ENCODE measurements at places on chromosomes 3 and 15. TPM values are rescaled to one million over a fixed set of nuclear protein-coding genes. Genes with fewer than 3 reads are reported as not detected.

DNA sequence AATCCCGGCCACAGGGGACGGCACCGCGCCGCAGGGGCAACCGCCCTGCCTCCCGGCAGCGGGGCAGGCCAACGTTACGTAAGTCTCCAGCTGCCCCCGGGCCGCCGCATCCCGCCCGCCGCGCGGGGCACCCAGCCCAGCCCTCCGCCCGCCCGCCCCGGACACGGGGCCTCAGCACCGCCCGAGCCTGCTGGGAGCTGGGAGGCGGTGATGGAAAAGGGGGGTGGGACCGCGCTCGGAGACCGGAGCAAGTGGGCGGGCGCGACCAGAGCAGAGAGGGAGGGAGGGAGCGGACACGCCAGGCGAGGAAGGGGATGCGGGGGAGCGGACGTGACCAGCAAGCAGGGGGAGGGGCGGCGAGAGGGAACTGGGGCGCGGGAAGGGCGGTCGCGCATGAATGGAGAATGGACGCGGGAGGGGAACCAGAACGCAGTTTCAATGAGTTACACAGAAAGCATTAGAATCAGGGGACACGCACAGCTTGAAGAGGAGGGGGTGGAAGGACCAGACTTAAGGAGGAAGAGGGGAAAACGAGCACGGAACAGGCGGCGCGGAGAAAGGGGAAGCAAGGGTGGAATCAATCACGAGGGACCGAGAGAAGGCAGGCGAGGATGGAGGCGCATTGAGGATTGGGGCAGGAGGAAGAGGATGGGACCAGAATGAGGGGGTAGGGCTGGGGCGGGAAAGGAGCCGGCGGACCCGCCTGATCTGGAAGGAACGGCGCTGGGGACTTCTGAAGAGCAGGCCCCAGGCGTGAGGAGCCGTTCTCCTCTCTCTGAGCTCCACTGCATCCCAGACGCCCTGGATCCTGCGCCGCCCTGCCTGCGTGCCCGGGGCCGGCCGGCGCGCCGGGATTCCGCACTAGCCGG, 559 bp downstream of the PKM start:
- peaks cover 18% of the 10 kb centered on the region for H3K4me1 ChIP-seq
- H3K27ac ChIP-seq: peak overlapping the region; percentile 100
- peak; percentile 91 for DNase-seq
- peaks cover 2% of the 10 kb centered on the region for H3K36me3 ChIP-seq

GRCh38 chr3:136703429-136703828, 48.7 kb downstream of the STAG1 start:
- peaks cover 3% of the 10 kb centered on the region for H3K4me1 ChIP-seq
- H3K27me3 ChIP-seq: no peaks in the 10 kb centered on the region
- H3K27ac ChIP-seq: no peak overlapping the region
- H3K36me3 ChIP-seq: 0 out of 2 replicates have a peak, but pooled peaks cover 2% of the 10 kb centered on the region
- no peak overlapping the region for H3K4me3 ChIP-seq

GRCh38 chr3:72924055-72924454, 36.2 kb downstream of the GXYLT2 start:
- H3K4me1 ChIP-seq: no peaks in the 10 kb centered on the region
- H3K27me3 ChIP-seq: no peaks in the 10 kb centered on the region
- no peak overlapping the region for H3K4me3 ChIP-seq
- no peak for DNase-seq
- H3K36me3 ChIP-seq: peaks cover 14% of the 10 kb centered on the region

DNA sequence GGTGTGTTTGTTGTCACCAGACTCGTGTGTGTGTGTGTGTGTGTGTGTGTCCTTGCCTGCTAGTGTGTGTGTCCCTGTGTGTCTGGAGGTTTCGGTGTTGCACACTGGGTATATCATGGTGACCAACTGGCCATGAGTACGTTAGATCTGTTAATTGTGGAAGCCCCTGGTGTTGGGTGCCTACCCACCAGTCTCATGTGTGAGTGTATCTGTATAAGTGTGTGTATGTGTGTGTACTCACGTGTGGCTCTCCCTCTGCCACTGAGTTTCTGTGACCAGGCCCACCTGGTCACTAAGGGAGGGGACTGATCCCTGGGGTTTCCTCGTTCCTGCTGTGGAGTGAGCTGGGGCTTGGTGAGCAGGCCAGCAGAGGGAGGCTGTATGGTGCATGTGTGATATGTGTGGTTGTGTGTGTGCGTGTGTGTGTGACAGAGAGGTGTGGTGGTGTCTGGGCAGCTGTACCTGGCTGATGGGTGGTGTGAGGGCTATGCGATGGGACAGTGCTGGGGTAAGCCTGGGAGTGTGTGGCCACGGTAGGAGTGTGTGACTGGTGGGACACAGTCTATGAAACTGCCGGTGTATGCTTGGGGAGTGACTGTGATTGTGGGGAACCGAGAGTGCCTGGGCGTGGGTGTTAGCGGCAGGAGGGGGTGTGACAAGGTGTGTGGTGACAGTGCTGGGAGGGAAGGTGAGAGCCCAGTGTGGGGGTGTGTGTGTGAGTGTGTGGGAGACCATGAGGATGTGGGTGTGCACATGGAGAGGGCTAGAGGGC, 1.8 kb downstream of the PRKCD start:
- peaks cover 29% of the 10 kb centered on the region for H3K4me1 ChIP-seq
- 0 out of 2 replicates have a peak, but pooled peaks cover 2% of the 10 kb centered on the region for H3K36me3 ChIP-seq
- peak overlapping the region; percentile 99 for H3K4me3 ChIP-seq
- H3K27me3 ChIP-seq: peaks cover 2% of the 10 kb centered on the region
- DNase-seq: no peak

- DNase-seq: no peak
- H3K4me1 ChIP-seq: peaks cover 3% of the 10 kb centered on the region
- H3K27ac ChIP-seq: no peak overlapping the region
- H3K4me3 ChIP-seq: no peak overlapping the region
Measured at GRCh38 chr3:11307830-11308432, 35.7 kb downstream of the ATG7 start.

- H3K4me1 ChIP-seq: peaks cover 3% of the 10 kb centered on the region
- no peak overlapping the region for H3K4me3 ChIP-seq
- H3K36me3 ChIP-seq: peaks cover 2% of the 10 kb centered on the region
- H3K27ac ChIP-seq: no peak overlapping the region
- DNase-seq: peak; percentile 65
Measured at GRCh38 chr3:29384640-29385039, 103.8 kb downstream of the RBMS3 start.

DNA sequence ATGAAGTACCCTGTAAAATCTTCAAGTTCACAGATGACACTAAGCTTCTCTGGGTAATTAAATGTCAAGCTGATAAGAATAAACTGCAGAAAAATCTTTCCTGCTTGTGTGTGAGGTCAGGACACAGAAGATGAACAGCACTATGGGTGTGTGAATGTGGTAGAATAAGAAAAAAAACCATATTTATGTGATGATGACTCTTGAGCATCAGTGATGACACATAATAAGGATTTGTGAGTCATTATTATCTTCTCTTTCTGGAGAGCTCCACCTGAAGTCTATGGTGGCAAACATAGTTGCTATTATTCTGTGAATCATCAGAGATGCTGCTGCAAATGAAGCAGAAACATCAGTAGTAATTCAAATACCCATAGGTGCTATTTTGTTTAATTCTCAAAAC, 422.4 kb downstream of the DIPK2A start:
- no peaks in the 10 kb centered on the region for H3K27me3 ChIP-seq
- H3K36me3 ChIP-seq: no peaks in the 10 kb centered on the region
- H3K4me1 ChIP-seq: no peaks in the 10 kb centered on the region
- H3K4me3 ChIP-seq: no peak overlapping the region

DNA sequence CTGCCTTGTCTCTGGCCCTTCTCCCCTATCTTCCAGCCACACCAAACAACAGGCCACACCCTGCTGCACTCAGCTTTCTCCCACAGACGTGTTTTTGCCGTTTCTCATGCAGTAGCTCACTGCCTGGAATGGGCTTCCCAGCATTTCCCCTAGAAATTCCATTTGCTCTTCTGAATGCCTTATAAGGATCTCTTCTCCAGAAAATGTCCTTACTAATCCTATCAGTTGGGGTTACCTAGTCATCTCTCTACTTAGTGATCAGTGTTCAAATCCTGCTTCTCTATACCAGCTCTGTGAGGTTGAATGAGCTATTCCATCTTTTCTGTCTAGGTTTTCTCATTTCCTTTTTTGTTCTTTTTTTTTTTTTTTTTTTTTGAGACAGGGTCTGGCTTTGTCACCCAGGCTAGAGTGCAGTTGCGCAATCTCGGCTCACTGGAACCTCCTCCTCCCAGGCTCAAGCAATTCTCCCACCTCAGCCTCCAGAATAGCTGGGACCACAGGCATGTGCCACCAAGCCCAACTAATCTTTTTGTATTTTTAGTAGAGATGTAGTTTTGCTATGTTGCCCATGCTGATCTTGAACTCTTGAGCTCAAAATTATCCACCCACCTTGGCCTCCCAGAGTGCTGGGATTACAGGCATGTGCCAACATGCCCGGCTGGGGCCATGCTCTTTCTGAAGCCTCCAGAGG, 98.2 kb upstream of the CHD2 start:
- H3K4me3 ChIP-seq: no peak overlapping the region
- peak overlapping the region; percentile 81 for H3K27ac ChIP-seq
- no peaks in the 10 kb centered on the region for H3K27me3 ChIP-seq
- peaks cover 17% of the 10 kb centered on the region for H3K4me1 ChIP-seq
- DNase-seq: peak; percentile 94
- no peaks in the 10 kb centered on the region for H3K36me3 ChIP-seq

GRCh38 chr15:75739791-75740190, 27.1 kb upstream of the CSPG4 start:
- H3K27me3 ChIP-seq: peaks cover 8% of the 10 kb centered on the region
- no peak overlapping the region for H3K27ac ChIP-seq
- no peaks in the 10 kb centered on the region for H3K36me3 ChIP-seq
- 0 out of 2 replicates have a peak, but pooled peaks cover 1% of the 10 kb centered on the region for H3K4me1 ChIP-seq
- H3K4me3 ChIP-seq: no peak overlapping the region

The PLAAT1 gene
- polyA plus RNA-seq: 0.73 TPM

The ZNF770 gene
- 9.4 TPM for polyA plus RNA-seq

The APOD gene
- 0.36 TPM for polyA plus RNA-seq

All from IMR-90 (cell line).